ENCODE measurements at places on chromosomes 3 and 15.

- no peak for DNase-seq
These were observed 1.1 kb upstream of the PYGO1 start for GRCh38 chr15:55589287-55589686.

DNA sequence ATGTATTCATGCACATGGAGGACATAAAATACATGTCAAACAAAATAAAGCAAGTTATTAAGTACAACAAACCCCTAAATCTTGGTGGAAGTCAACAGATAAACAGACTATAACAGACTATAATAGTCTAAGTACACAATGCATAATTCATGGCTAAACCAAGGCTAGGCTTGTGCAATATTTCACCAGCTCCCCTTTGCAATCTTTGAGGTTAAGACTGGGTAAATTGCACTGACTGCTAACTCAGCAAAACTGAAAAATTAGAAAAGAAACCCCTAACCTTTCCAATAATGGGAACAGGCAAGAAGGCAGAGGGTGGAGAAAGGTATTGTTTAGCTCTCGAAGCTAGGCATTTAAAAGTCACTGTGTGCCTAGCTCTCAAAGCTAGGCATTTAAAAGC is 304.9 kb upstream of the WNT5A start:
- DNase-seq: no peak

DNA sequence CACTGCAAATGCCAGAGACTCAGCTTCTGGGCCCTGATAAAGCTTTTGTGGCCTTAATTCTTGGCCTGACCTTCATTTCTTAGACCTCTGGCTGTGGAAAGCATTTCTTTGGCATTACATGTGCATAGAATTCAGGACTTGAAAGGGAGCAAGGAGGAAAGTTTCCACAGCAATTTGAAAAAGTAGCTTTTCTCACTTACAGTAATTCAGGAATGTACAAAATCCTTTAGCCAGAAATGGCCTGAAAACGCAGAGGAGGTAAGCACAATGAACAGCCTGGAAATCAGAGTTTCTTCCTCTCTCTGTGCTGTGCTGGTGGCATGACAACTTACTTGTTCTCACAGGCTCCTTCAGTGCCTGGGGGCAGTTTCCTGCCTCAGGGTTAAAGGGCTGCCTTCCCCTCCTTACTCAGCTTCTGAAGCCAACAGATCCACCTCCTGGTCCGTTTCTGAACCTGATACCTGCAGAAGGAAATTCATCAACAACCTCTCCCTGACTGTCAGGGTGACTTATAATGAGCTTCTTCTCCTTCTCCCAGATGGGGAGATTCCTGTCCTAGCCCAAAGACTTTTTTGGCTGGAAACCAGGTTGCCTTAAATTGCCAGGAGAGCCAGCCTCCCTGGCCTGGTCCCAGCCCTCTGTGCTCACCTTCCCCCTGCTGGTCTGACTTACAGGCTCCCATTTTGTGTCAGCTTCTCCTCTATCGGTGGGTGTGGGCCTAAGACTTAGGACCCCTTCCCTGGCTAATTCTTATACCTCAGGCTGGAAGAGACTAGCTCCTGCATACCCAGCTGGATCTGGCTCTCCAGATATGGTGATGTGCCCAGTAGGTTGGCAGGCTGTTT is 102.3 kb downstream of the MYRIP start:
- DNase-seq: no peak

DNA sequence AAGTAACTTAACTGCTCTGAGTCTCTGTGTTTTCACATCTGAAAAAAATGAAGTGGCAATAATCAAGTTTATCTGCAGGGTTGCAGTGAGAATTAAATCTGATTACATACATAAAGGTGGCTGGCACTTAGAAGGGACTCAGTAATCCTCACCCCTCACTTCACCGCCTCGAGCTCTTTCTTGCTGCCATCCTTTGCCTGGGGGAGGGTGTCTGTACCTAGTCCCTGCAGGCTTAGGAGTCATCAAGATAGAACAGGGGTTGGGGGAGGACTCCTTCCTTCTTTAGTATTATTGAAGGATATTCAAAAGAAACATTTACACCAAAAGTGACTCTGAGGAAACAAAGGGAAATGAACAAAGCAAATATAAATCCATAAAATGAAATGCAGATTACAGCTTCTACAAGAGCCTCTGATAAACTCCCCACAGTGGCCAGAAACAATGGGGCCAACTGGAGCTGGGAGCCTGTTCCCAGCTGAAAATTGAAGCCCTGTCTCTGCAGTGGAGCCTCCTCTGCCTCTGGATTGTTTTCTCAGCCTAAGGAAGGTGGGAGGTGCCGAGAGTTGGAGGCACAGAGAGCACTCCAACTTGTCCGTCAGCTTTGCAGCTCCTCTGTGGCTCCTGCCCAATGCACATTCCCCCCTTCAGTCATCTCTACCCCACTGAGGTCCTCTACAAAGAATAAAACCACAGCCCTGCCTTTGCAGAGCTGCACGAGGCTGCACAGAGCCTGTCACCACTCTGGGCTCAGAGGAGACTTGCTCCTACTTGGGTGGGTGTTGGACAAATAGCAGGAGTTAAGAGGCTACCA is 41.8 kb downstream of the CRYGS start:
- DNase-seq: no peak

GRCh38 chr3:70064194-70064779 is 64.8 kb downstream of the SAMMSON start:
- peak; percentile 38 for DNase-seq

GRCh38 chr3:142889212-142890014 is 530 bp upstream of the PCOLCE2 start:
- DNase-seq: no peak

All from D341Med (cell line).